BJ (cell line): ENCODE measurements at places on chromosomes 1 and 21. TPM values are rescaled to one million over a fixed set of nuclear protein-coding genes. Genes with fewer than 3 reads are reported as not detected.

The FNDC5 gene
- 1.1 and 1.2 TPM in 2 replicates for polyA plus RNA-seq

The LMNA gene
- 537 and 840 TPM in 2 replicates for polyA plus RNA-seq

DNA sequence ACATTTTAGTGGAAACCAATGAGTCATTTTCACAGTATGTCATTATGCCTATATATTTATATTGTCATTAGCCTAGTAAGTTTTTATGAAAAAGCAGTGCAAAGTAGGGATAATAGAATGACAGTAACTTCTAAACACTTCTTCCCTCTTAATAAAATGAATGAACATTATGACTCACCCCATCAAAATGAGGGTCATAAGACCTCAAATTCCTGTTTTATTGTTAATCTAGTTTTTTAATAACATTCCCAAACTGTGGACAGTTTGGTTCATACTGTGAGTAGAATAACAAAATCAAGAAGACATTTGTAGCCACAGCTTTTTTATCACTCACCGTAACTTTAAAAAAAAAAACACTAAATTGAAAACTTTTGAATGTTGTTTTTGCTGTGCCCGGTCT is 160.5 kb downstream of the LRRC40 start:
- DNase-seq = peak; percentile 73

GRCh38 chr1:1118011-1118875 is 2.4 kb upstream of the C1orf159 start:
- no peak for DNase-seq

- DNase-seq = peak; percentile 70
Measured at GRCh38 chr1:56676571-56677035, 31.5 kb downstream of the PRKAA2 start.

DNA sequence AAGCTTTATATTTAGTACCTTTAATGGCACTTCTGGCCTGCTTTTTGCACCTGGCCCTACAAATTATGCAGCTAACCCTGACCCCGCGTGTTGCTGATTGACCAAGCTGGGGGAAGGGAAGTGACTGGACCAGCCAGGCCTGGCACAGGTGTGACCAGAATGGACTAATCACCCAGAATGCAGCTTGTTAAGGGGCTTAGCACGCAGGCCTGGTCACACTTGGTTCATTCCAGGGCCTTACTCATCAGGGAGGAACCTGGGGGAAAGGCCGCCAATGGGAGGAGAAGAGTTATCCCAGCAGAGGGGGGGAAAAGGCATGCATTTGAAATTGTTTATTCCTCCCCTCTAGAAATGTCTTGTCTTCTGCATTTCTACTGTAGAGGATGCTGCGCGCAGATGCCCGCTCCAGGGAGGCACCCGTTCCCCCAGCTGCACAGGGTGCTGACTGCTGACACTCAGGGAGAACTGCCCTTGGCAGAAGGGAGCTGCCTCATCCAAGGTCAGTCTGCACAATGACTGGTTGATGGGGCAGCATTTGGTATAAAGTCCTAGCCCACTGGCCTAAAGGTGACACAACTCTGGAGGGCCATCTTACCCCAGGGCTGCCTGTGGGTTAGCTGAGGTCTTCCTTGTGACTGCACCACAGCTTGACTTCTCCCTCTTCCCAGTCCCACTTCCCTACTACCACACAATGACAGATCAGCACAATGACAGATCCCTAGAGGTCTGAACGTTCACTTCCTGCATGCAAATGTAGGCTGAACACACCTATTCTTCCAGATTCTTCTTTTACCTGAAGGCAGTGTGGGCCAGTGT is 29.0 kb downstream of the DHCR24 start:
- no peak for DNase-seq

GRCh38 chr1:248817065-248817464 is 8.7 kb downstream of the SH3BP5L start:
- no peak for DNase-seq

GRCh38 chr1:214332946-214333798 is 52.2 kb downstream of the SMYD2 start:
- DNase-seq = no peak

GRCh38 chr1:230029244-230029941 is 37.6 kb upstream of the GALNT2 start:
- no peak for DNase-seq

DNA sequence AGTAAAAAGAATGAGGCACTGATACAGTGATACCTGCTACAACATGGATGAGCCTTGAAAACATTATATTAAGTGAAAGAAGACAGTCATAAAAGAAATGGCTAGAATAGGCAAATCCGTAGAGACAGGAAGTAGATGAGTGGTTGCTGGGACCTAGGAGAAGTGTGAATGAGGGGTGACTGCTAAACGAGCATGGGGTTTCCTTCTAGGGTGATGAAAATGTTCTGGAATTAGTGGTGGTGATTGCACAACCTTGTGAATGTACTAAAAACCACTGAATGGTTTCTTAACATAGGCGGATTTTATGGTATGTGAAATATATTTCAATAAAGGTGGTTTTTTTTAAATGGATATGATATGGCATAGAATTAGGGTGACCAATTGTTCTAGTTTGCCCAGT is 12.6 kb upstream of the SERINC2 start:
- no peak for DNase-seq

The CRNN gene
- not detected in 2 replicates for polyA plus RNA-seq

The STIL gene
- 6.3 and 10.0 TPM in 2 replicates for polyA plus RNA-seq

The TTLL7 gene
- 4.7 and 7.6 TPM in 2 replicates for polyA plus RNA-seq

GRCh38 chr1:115429241-115429640 is 91.2 kb upstream of the NGF start:
- DNase-seq = peak; percentile 31

DNA sequence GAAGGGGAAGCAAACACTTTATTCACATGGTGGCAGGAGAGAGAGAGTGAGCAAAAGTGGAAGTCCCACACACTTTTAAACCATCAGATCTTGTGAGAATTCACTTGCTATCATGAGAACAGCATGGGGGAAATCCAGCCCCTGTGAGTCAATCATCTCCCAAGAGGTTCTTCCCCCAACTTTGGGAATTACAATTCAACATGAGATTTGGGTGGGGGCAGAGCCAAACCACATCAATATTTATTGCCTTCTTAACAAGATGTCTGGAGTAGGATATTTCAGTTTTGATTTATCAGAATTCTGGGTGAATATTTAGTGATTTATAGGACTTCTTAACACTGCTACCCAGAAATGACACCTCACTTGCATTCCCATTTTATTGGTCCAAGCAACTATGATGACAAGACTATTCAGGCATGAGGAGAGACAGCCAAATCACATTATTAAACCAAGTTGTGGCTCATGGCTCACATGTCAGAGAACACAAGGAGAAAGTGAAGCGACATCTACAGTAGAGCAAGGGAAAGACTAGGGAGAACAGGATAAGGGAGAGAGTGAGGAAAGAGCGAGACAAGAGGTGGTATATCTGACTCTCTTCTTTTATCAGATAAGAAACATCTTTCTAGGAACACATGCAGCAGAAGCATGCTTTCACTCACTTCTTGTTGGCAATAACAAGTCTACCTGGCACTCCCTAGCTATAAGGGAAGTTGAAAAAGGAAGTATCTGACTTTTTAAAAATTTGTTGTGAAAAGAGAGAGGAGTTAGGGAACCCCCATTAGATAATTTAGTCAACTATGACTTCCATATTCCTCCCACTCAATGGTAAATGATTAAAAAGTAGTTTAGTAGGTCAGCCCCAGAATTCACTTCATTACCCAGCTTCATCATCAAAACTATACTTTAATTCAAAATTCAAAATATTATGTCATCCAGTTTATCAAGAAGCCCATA is 36.6 kb upstream of the PTPRC start:
- DNase-seq = peak; percentile 69

The ST6GALNAC5 gene
- 0.80 and 3.0 TPM in 2 replicates for polyA plus RNA-seq

GRCh38 chr21:35401476-35401875 is 352.4 kb upstream of the RUNX1 start:
- no peak for DNase-seq

The PLPP3 gene
- 49.7 and 55.4 TPM in 2 replicates for polyA plus RNA-seq

- DNase-seq = no peak
Measured at GRCh38 chr1:210098356-210098755, 134.2 kb upstream of the SERTAD4 start.

The EFCAB14 gene
- 30.4 and 49.4 TPM in 2 replicates for polyA plus RNA-seq

The FCRL5 gene
- polyA plus RNA-seq = not detected in 2 replicates

DNA sequence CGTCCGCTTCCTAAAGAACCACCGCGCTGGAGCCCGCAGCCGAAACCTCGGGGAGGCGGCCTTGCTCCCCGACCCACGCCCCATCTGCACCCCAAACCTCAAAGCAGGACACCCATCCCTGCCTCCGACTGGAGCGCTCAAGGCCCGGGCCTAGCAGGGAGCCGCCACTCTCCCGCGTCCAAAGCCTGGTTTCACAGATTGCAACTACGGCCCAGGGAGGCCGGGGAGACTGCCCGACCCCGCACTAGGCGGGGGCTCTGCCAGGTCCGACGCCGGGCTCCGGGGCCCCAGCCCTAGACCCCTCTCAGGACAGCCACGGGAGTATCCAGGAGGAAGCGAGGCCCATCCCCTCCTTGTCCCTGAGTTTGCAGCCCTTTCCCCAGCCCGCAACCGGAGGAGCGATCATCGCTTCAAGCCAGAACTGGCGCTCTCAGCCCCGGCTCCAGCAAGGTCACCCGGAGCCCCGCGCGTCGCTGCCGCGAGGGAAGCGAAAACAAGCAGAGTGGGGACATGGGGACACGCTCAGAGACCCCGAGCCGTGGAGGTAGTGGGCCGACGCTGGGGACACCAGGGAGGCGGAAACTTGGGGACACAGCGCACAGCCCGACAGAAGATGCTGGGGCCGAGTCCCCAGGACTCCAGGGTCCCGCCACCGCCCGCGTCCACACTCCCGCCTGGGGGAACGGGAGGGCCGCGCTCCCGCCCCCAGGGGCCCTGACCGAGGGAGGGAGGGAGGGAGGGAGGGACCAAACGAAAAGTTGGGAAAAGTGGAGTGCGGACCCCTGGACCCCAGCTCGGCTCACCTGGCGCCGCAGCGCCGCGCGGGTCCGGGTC is 433 bp downstream of the TMEM200B start:
- no peak for DNase-seq

- DNase-seq = no peak
Measured at GRCh38 chr21:32162727-32163320, 116.0 kb downstream of the MIS18A start.

GRCh38 chr1:77940921-77941570 is 37.8 kb downstream of the FUBP1 start:
- no peak for DNase-seq

The KRTAP21-2 gene
- polyA plus RNA-seq = not detected in 2 replicates

GRCh38 chr1:225480825-225481434 is 53.1 kb upstream of the LBR start:
- no peak for DNase-seq

DNA sequence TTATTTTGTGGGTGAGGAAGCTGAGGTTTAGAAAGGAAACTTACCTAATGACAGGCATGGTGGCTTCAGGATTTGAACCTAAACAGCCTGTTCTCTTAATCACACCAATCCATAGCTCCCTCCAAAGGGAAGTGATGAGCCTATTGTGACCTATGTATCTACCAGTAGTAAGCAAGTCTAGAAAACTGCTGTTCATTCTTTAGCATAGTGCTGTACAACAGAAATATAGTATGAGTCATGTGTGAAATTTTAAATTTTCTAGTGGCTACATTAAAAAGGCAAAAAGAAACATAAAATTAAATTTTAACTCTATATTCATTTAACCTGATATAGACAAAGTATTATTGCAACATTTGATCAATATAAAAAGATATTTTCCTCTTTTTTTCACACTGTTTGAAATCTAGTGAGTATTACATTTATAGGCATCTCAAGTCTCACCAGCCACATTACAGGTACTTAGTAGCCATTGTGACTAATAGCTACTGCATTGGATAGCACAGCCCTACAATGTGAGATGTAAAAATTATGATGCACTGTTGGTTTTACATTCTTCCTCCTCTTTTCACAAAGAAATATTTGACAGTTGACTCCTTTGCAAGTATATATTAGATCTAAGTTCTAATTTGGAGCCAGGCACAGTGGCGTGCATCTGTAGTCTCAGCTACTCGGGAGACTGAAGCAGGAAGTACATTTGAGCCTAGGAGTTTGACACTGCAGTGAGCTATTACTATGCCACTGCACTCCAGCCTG is 16.6 kb downstream of the IPO9 start:
- no peak for DNase-seq

DNA sequence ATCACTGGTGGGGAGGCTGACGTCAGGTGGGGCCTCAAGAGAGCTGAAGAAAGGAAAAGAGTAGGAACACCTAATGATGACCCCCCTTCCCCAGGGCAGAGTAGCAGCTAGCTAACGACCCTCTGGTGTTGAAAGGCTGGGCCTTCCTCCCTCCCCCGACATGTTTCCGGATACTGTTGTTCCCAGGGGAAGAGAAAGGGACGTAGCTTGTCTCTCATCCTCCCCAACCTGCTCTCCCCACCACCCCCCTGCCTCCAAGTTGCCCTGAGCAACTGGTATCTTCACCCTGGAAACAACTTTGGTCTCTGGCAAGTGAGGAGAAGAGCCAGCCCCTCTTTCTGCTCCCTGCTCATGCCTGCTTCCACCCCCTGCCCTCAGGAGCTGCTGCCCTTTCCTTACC is 2.4 kb downstream of the SEMA6C start:
- DNase-seq = no peak

DNA sequence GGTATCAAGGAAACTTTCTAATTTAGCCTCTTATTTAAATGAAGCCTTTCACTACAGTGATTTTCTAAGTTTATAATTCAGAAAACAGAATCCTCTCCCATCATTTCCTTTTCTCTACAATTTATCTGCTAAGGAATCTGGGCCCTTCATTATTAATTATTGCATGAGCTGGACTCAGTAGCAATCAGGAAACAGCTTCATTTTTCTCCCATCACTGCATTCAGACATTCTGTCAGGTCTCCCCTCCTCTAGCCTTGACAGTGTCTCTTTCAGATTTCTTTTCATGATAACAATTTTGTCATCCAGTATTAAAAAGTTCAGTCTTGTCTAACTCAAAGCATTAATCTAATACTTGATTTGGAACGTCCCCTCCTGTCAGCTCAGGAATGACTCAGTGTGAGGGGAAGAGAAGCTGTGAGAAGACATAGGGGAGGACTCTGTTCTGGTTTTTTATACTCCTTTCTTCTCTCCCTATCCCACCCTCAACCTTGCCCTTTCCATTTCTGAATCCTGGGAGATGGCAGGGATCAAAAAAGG is 28.1 kb downstream of the SLC44A5 start:
- DNase-seq = no peak

The PBXIP1 gene
- 65.6 and 83.1 TPM in 2 replicates for polyA plus RNA-seq

The ATP13A2 gene
- 9.2 and 25.5 TPM in 2 replicates for polyA plus RNA-seq

DNA sequence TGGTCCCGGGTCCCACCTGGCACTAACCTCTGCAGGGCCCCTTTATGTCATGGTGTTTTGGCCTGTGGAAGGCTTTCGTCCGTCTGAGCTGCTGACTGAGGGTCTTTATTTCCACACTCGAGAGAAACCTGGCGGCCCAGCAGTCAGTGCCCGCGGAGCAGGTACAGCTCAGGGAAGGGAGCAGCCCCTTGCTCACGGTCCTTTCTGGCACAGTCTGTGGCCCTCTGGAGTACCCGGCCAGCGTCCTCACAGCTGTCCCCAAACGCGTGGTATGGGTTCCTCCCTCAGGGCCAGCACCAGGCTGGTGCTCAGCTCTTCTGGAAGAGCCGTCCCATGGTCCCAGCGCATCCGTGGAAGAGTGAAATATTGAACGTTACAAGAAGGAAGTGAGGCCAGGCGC is 24.3 kb downstream of the SKI start:
- DNase-seq = no peak

- DNase-seq = no peak
Measured at GRCh38 chr21:41897047-41897669, 18.0 kb upstream of the PRDM15 start.
